ENCODE measurements at places on chromosomes 7 and 10.

- no peak for DNase-seq
Measured at GRCh38 chr7:40043164-40043563, 91.3 kb downstream of the MPLKIP start.

- no peak for DNase-seq
Measured at GRCh38 chr7:30034501-30034900, 6.3 kb downstream of the PLEKHA8 start.

- no peak for DNase-seq
Measured at GRCh38 chr7:28627263-28627653, 214.9 kb downstream of the CREB5 start.

- DNase-seq: no peak
Measured at GRCh38 chr7:149529136-149529718, 31.6 kb upstream of the ZNF746 start.

- no peak for DNase-seq
Measured at GRCh38 chr7:88452646-88453045, 146.0 kb upstream of the STEAP4 start.

DNA sequence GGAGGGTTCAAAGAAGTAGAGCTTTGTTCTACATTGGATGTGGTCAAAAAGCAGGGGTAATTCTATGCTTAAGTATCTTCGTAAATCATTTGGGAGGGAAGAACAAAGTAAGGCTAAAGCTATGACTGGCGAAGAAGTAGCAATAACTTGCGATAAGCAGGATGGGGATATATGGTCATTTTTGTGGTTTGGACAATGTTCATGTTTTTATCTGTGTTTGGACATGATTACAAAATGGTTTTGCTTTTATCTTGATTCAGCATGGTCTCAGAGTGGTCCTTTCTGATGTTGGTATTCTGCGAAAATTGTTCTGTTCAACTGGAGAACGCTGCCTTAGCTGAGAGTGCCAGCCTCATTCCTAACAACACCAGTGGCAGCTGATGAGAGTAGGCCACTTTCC is 208.8 kb downstream of the SEMA3A start:
- no peak for DNase-seq

DNA sequence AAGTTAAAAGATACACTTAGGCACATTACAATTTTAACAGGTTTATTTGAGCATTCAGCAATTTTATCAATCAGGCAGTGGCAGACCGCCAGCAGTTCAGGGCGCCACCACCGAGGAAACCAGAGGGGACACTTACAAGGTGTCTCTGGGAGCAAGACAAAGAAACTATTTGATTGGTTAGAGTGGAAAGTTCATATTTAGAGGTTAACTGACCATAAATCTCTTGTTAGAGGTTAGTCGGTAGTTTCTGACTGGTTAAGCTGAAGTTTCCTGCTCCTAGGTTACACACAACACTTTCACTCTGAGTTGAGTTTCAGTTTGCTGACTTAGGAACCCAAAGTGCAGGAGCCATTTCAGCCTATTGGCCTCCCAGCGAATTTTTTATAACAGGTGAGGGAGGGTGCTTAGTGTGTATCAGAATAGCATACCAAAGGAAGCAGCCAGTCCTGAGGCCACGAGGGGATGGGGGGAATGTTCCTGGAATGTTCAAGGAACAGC is 10.8 kb upstream of the PVRIG start:
- DNase-seq: no peak

- peak; percentile 69 for DNase-seq
Measured at GRCh38 chr7:26397796-26398426, 106.2 kb downstream of the SNX10 start.

- peak; percentile 85 for DNase-seq
Measured at GRCh38 chr10:97774811-97775294, 3.1 kb upstream of the SFRP5 start.

GRCh38 chr10:26681076-26681475 is 16.4 kb upstream of the PDSS1 start:
- DNase-seq: no peak

DNA sequence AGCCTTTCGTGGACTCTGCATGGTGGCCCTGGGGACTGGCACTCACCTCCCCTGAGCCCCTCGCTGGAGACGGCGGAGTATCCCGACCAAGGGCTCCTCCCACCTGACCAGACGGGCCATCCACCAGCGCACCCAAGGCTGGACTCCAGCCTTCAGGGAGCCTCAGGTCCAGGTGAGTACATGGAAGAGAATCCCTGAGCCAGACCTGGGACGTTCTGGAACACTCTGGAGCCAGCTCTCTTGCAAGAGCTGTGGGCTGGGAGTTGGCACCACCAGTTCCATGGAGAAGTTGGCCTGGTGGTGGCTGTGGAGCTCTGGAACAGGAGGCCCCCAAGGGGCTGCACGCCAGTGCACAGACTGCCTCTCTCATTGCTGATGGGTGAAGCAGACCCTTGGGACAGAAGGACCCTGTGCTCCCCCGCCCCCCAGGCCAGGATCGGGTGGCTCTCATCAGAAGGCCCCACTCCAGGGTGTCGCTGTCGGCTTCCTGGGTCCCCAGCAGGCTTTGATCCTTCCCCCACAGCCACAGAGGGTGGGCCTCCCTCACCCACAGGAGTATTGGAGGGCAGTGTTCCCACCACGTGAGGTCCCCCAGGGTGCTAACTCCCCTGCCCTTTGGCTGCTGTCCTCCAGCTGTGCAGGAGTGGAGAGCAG is 189.9 kb downstream of the EBF3 start:
- no peak for DNase-seq

- no peak for DNase-seq
Measured at GRCh38 chr10:93993782-93994437, at the start of gene PLCE1. Gene PLCE1 (plus strand): TSS chr10:93993931. CDS start chr10:94031047, 37,116 bp downstream.
